ENCODE measurements at places on chromosomes 1 and 21.

DNA sequence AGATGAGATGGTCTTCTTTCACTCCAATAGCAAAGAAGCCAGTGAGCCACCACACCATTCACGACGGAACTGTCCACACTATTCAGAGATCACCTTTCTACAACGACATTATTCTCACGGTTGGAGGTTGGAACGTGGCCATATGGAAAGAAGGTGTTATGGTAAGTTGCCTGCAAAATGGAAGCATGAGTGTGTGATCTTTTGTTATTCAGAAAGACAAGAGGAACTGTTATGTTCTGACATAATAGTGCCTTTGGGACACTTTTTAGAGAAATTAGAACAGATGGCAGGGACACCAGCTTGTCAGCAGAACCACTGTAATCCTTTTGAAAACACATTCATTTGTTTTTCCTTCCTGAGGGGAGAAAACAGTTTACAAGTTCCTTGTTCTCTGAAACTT lies 75.8 kb upstream of the MCOLN3 start:
- DNase-seq = peak; percentile 89

DNA sequence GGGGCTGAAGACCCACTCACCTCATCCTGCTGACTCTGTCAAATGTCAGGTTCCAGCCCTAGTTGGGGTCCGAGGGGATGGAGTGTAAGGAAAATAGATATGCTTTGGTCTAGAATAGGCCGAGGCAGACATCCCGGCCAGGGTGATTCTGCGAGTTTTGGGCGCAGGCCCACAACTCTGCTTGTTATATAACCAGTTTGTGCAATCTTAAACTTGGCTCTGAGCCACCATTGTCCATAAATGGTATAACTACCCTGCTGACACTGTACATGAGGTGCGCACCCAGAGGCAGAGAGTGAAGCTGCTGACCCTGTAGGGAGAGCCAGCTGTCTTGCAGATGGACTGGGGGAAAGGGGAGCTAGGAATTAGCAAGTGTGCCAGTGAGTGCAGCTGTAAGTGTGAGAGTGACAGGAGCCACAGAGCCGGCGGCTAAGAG lies 1388.8 kb downstream of the AMY1C start:
- peak; percentile 96 for DNase-seq

GRCh38 chr1:20950679-20951078 lies 163.6 kb upstream of the HP1BP3 start:
- DNase-seq = no peak

GRCh38 chr1:10986525-10986890 lies 25.9 kb upstream of the TARDBP start:
- DNase-seq = no peak
